ENCODE measurements at places on chromosomes 1 and 21.

DNA sequence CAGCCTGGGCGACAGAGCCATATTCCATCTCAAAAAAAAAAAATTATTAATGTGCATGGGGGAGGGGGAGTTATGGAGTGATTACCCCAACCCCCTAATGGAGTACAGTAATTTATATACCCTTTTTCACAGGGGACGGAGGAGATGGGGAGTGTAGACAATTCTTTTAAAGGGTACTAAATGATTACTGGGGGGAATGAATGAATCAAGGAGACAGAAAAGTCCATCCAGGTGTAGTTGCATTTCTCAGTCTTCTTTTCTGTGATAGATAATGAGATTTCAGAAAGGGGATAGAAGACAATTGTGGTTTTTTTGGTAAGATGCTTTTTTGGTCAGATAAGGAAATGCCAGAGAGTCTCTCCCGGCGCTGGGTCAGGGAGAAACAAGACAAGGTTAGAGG lies 13.0 kb downstream of the OSBPL9 start:
- no peak for DNase-seq

DNA sequence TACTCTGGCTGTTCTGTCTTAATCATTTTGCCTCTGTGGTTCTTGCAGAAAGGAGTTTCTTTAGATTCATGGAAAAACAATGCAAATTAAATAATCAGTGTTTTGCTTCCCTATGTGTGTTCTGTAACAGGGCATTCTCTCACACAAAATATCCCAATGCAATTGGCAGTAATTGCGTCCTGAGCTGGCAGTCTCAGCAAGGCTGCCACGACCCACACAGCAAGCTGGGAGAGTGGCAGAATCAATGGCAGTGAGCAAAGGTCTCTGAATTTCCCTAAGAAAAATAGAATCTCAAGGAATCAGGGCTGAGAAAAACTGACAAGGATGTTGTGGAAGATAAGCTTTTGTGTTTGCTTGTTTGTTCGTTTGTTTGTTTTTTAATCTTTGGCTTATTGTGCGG lies 198.1 kb upstream of the ST6GALNAC5 start:
- no peak for DNase-seq

DNA sequence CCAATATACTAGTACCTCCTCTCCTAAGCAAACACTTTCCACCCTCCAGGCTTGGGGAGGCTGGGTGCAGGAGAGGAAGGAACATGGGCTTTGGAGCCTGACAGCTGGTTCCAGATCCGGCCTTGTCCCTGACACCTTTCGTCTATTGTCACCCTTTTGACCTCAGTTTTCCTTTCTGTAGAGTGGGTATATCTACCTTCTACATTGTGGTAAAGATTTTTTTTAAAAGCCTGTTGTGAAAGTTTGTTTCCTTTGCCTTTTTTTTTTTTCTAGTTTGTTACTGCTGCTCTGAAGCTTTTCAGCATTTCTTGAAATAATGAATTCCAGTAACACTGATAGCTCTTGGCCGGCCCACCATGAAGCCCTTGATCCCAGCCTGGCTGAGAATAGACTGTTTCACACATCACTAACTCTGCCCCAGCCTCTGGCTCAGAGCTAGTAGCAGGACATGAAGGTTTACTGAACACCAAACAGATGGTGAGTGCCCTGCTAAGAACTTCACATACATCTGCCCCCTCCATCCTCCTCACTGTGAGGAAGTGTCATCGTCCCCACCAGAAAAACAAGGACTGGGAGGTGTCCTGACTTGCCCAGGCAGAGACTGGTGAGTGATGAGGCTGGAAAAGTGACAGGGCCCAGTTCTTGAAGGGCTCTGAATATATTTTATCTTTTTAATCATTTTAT lies 33.0 kb upstream of the ID3 start:
- peak; percentile 92 for DNase-seq

DNA sequence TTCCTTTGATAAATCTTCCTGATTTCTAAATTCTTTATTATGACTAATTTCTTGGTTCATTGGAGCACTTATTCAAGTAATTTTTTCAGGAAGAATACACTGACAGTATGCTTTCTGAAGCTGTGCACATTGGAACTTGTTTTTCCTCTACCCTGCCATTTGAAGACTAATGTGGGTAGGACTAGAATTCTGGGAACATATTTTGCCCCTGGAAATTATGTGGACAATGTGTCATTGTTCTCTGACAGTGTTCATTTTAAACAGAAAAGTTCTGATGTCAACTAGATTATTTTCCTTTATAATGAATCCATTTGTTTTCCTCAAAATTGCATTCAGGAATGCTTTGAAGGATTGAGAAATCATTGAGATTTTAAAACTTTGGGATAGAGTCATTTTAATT lies 34.8 kb upstream of the ST6GALNAC5 start:
- DNase-seq: no peak

DNA sequence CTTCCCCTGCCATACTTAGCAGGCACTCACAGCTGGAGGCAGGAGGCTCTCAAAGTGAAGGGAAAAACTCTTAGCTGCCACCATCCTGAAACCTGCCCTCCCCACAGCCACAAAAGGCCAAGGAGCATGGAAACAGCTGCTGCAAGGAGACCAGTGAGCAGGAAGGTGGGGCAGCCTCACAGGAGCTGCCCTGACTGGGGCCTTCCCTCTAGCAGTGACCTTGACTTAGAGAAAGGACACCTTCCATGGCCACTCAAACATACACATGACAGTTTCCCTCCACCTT lies 126.3 kb downstream of the HIVEP3 start:
- no peak for DNase-seq
